ENCODE measurements at places on chromosomes 1 and 21.

GRCh38 chr1:56074007-56074651 is 505.2 kb downstream of the PLPP3 start:
- DNase-seq, result no peak

DNA sequence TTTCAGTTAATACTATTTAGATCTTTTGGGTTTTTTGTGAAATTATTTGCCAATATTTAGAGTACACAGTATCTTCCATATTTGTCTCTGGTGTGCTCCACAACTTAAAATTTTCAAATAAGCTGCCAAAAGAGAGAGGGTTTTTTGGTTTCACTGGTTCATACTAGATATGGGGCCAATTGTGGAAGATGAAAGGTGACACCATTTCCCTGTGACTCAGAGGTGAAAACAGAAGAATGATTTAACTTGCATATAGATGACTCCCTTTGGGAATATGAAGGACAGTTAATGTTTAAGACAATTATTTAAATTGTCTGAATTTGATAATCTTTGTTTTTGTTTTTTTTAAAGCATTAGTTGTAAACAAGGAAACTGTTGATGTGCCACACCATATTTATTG is 37.5 kb downstream of the IVNS1ABP start:
- no peak for DNase-seq

- DNase-seq, result no peak
These were observed 35.8 kb upstream of the PLXNA2 start for GRCh38 chr1:208279826-208280588.

DNA sequence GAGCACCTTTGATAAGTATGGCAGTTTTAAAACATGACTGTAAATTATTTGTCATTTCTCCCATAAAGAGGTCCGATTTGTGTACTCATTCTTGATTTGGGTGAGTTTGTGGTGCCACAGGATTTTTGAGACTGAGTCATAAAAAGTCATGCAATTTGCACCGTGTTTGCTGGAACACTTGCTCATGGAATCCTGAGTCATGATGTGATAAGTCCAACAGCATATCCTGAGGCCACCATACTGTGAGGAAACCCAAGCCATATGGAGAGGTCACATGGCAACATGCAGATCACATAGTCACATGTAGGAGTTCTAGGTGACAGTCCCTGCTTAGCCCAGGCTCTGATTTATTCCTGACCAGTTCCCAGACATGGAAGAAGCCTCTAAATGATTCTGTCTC is 40.8 kb upstream of the PRRX1 start:
- no peak for DNase-seq

DNA sequence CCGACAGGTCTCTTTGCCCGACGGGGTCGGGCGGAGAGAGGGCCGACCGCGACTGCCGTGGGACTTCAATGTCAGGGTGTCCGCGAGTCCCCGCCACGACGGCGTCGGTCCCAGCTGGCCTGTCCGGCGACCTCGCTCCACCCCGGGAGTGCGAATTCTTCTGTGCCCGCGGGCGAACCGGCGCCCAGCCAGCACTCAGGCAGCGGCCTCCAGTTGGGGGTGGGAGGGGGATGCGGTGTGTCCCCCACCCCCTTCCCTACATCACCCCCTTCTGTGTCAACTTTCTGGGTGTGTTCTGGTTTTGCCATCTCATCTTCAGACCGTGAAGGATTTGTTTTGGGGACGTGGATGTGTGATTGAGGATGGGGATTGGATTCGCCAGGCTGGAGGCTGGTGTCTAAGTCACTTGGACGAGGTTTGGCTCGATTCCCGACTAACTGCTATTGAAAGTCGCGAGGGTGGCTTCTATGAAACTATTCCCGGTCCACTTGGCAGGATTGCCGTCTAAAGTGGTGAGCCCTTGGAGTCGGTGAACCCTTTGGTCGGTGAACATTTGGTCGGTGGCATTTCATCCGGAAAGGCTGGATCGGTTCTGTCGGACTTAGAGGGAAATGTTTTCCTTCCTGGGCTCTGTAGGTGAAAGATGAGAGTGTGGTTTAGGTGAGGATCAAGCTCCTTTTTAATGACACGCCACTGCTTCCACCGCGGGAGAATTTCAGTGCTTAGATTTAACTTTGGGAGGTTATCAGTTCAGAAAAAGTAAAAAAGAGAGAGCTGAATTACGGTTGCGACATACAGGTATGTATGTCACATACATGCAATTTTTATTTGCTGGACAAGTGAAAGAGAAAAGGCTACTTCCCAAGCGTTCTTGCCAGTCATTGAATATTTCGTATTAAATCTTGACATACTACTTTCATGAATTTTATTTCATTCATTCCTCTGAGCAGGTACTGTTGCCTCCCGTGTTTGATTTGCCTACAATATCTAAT is 771 bp downstream of the ABCD3 start:
- DNase-seq, result no peak

DNA sequence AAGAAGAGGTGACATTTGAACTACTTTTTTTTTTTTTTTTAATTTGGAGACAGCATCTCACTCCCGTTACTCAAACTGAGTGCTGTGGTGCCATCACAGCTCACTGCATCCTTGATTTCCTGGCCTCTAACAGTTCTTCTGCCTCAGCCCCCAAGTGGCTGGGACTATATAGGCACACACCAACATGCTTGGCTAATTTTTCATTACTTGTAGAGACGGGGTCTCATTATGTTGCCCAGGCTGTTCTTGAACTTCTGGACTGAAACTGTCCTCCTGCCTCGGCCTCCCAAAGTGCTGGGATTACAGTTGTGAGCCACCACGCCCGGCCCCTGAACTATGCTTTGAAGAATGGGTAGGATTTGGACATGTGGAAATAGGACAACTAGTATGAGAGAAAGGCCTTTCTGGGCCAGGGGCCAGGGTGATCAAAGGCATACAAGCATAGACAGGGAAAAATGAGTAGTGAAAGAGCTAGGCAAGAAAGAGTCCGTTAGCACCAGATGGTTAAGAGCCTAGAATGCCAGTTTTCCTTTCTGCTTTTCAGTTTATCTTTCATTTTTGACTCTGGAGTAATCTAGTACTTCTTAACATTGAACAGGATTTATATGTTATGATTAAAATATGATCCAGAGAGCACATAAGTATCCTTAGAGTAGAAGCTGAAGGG is 6.3 kb downstream of the RABGAP1L start:
- no peak for DNase-seq

DNA sequence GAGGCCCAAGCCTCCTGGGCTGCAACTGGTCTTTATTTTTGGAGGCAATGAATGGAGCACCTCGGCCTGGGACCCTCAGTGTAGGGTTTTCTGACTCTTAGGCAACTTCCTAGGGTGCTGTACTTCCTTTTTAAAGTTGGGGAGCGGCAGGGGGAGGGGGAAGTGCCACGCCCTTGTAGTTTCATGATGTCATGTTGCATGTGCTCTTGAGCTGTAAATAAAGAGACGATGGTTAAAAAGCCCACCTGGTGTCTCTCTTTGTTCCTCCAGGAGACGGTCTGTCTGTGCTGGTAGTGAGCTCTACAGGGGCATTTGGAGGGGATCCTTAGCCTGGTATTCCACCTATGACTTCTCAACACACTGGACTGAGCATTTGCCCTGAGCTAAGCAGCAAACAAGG is 10.3 kb upstream of the AGTRAP start:
- no peak for DNase-seq

- no peak for DNase-seq
These were observed 54.0 kb upstream of the BOLA1 start for GRCh38 chr1:149845416-149845815.

DNA sequence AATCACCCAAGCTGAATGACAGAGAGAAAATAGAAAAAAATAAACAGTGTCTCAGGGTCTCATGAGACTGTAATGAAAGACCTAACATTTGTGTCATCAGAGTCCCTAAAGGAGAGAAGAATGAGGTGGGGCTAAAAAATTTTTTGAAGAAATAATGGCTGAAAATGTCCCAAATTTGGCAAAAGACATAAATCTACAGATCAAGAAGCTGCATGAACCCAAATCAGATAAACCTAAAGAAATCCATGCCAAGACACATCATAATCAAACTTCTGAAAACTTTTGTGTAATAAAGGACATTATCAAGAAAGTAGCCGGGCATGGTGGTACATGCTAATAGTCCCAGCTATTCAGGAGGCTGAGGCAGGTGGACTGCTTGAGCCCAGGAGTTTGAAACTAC is 29.2 kb downstream of the LEMD1 start:
- DNase-seq, result no peak

DNA sequence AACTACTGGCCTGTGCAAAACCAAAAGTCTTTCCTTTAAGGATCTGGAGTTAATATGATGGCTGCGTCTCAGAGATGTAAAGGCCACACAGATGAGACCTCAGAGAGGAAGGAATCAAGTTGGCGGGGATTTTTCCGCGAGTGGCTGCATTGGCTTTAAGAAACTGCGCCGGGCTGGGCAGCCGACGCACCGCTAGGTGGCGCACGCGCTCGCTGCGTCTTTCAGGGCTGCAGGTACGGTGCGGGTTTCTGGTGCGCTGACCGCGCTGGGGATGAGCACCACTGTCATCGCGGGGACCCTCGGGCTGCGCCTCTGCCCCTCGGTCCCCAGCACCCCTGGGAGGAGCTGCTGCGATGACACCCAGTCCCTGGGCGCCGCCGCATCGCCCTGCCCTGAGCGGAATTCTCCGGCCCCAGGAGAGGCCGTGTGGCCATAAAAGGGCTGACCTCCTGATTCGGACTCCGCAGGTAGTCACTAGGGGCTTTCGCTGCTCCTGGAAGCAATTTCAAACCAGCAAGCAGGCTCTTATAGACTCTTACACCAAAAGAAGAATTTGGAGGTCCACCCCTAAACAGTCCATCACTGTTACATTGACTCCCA is 241.0 kb downstream of the KCNJ6 start:
- DNase-seq, result peak; percentile 78

- no peak for DNase-seq
These were observed 146.0 kb downstream of the SLC30A10 start for GRCh38 chr1:219782311-219782710.

DNA sequence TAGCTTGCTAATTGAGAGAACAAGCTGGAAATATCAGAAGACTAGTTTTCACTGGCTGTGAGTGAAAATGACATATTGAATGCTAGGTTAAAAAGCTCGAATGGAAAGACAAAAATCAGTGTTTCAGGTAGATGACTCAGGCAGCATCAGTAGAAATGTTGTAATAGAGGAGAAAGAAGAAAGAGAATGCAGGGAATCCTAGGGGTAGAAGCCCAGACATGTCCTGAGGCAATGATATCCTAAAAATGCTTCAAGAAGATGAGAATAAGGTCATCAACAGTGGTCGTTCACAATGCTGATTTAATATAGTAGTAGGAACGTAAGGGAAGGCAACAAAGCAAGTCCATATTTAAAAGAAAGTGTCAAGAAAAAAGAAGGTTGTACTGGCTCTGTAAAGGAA is 96.7 kb upstream of the HP1BP3 start:
- DNase-seq, result no peak

DNA sequence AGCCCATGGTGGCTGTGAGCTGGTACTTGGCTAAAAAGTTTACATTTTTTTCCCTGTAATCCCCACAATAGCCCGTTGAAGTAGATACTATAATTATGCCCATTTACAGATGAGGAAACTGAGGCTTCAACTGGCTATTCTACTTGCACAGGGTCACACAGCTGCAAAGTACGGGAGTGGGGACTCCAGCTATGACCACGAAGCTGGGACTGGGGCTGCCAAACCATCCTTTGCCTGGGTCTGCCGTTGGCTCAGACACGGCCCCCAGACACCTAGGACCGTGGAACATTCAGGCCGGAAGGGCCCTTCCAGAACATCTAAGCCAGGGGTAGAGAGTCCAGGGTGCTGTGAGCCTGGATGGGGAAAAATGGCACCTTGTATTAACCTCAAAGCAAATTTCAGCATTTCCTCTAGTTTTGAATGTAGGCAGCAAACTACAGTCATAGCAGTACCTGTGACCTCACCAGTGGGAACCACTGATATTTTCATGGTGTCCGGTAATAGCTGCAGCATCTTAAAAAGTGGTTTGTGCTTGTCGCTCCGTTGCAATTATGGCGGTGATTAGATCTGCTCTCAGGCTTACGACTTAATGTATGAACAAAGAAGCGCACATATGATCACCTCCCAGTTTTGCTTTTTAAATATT is 4.3 kb downstream of the TP73 start:
- DNase-seq, result no peak

DNA sequence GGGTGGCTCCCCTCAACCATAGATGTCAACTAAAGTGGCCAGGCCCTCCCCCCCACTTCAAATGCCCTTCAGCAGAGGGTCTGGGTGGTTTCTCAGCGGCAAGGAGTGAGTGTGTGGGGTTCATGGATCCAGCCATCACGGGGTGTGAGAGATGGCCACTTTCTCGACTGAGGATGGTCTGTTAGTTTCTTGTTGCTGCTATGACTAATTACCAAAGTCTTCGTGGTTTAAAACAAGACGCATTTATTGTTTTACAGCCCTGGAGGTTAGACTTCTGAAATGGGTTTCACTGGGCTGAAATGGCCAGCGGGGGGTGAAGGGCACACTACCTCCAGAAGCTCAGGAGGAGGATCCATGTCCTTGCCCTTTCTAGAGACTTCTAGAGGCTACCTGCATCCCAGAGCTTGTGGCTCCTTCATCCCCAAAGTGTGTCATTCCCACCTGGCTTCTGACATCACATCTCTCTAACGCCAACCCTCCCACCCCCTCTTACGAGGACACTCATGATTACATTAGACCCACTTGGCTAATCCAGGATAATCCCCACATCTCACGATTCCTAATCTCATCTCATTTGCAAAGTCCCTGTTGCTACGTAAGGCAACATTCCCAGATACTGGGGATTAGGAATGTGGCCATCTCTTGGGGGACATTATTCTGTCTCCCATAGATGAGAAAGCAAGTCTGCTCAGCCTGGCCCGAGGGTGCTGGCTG is 53.0 kb downstream of the EPHB2 start:
- no peak for DNase-seq

DNA sequence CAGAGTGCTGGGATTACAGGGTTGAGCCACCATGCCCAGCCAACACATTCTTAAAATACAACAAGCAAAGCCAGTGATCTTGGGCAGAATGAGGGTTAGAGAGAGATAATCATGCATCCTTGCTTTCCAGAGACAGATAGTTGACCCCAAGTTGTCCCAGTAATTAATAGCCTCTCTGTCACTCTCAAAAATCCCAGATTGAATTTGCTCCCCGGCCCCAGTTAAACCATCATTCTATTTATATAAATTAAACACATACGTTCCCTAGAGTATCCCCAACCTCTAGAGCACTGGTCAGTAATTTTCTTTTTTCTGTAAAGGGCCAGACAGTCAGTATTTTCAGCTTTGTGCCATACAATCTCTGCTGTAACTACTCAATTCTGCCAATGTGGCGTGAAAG is 16.4 kb upstream of the TARDBP start:
- no peak for DNase-seq

- DNase-seq, result no peak
These were observed 11.0 kb upstream of the REN start for GRCh38 chr1:204177133-204177532.

DNA sequence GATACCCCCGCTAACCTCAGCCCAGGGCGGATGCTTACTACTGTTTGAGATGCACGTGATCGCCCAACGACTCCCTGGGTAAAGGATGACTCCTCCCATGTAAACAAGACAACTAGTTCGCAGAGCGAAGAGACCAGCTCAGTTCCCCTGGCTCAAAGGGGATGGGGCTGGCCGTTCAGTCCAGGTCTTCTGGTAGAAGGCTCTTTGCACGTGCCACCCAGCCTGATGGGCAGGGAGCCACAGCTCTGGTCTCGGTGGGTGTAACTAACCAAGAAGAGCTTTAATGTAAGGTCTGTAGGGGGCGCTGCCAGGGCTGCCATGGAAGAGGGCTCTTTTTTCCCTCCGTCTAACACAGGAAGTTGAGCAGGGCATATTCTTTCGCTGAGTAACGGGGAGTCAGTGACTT is 49.4 kb upstream of the PARP1 start:
- no peak for DNase-seq

- DNase-seq, result no peak
These were observed 65.4 kb downstream of the MACF1 start for GRCh38 chr1:39269791-39270342.
